T47D (cell line): ENCODE measurements at places on chromosomes 6 and 20.

GRCh38 chr6:18693881-18694280, 306.7 kb downstream of the RNF144B start:
- DNase-seq: no peak

DNA sequence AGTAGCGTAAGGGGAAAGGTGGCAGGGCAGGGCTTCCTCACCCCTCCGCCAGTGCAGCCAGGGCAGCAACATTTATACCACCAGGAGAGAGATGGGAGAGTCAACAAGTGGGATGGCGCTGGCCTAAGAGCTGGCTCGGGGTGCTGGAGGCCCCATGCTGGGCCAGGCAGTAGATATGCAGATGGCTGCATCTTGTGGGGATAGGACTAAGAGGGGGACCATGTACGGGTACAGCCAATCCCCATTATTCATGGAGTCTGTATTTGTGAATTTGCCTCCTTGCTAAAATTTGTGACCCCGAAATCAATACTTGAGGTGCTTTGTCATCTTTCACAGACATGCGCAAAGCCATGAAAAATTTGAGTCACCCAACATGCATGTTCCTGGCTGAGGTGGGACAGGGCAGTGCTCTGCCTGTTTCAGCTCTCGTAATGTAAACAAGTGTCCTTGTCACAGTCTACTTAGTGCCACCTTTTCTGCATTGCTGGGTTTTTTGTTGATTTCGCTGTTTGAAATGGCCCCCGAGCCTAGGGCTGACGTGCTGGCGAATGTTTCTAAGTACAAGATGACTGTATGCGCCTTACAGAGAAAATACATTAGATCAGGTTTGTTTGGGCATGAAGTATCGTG, 27.5 kb upstream of the TAF8 start:
- DNase-seq: no peak

DNA sequence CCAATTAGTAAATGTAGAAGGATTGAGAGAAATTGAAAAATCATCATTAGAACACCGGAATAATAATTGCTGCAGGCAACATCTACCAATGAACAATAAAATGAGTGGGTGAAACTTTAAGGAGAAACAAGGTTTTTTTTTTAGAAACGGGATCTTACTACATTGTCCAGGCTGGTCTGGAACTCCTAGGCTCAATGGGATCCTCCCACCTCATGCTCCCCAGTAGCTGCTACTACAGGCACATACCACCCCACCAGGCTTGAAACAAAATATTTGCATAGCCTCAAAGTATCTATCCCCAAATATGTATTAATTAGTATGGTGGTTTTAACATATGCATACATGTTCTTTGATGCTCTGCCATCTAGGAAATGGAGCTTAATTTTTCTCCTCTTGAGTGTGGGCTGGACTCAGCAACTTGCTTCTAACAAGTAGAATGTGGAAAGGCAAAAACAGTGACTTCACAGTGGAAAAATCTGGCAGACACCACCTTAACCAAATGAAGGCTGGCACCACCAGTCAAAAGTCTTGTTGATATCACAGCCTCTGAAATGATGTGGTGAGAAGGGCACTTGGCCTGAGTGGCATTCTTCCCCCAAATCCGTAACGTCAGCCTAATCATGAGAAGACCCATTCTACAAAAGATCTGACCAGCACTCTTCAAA, 12.1 kb downstream of the NRSN2 start:
- no peak for DNase-seq

GRCh38 chr6:39812853-39813533, 20.8 kb downstream of the DAAM2 start:
- peak; percentile 33 for DNase-seq

DNA sequence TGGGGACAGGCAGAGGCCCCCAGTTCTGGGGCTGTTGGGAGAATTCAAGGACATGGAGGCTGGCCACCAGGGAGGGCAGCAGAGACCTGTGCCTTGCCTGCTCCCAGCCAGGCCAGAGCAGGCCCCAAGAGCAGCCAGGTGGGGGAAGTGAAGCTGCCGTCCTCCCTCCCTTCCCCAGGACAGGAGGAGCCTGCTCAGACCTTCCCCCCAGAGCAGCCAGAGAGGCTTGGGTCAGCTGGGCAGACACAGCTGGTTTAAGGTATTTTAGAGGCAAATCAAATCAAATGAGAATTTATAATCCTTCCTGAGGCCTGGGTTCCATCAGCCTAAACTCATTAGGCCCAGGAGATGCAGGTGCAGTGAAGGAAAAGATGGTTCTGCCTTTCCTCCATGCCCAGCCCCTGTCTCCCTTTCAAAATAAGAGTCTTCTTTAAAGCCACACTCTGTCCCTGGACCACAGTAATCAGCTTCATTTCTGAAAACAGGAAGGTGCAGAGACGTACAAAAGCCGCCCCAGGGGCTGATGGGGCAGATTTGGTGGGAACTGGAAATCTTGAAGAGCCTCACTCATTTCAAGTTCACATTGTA, 21.7 kb downstream of the BMP7 start:
- no peak for DNase-seq

DNA sequence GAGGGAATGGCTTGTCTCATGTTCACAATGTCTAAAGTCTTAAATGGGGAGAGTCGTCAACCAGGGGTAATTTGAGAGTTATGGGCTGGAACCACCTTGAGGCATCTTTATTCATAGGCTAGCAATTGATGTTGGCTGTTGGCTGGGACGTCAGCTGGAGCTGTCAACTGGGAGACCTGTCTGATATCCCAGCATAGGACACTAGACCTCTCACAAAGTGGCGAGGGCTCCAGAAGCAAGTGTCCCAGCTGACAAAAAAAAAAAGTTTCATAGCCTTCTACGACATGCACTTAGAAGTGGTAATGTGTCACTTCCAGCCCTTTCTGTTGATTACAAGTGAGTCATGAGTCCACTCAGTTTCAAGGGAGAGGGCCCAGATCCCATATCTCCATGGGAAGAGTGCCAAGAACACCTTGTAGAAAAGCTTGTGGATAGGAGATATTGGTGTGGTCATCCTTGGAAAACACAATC, 278.0 kb downstream of the ESR1 start:
- DNase-seq: no peak

DNA sequence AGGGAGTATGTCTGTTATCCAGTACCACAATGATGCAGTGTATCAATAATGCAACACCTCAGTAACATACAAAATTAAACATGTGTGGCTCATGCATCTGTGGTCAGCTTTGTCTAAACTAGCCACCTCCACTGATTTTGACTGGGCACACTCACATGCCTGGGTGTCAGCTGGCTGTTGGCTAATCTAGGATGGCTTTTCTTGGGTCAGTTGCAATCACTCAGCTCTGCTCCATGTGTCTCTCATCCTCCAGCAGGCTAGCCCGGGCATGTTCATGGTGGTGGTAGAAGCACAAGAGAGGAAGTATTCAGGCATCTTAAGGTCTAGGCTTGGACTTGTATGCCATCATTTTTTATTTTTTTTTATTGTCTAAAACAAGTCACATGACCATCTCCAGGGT, 59.3 kb upstream of the JAG1 start:
- DNase-seq: no peak

- no peak for DNase-seq
These were observed 1.2 kb downstream of the OGFR start for GRCh38 chr20:62805711-62806382.

DNA sequence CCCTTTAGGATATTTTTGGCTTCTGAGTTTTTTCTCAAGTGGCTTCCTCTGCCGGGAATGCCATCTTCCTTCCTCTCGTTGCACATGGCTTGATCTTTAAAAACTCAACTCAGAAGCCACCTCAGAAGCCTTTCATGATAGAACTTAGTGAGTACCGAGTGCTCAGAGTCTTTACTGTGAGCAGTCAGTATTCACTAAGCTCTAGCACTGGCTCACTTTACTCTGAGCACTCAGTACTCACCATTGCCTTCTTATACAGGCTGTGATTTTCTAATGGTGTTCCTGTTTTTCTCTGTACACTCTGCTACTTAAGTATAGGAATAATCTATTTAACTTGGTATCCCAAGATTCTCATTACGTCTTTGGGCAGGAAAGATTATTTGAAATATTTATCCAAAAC, 116.2 kb downstream of the PFDN4 start:
- DNase-seq: no peak

- DNase-seq: no peak
These were observed 244.9 kb downstream of the HIVEP2 start for GRCh38 chr6:142700032-142700431.

DNA sequence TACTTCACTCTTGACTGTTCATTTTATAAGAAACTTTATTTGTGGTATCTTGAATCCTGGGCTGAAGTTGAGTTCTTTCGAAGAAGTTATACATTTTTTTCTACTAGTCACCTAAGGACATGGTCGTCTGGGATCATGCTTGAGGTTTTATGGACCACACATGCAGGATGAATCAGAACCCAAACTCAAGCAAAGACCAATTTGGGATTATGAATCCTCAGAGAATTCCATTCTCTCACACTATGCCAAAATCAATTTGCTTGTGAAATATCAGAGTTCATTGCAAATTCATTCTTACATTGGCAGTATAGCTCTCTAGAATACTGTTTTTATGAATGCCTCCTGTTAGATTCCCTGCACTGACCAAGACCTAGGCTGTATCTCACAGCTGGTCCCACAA, 114.3 kb upstream of the HDAC2 start:
- DNase-seq: no peak

- no peak for DNase-seq
These were observed 358.3 kb upstream of the SULF2 start for GRCh38 chr20:48143435-48144081.

DNA sequence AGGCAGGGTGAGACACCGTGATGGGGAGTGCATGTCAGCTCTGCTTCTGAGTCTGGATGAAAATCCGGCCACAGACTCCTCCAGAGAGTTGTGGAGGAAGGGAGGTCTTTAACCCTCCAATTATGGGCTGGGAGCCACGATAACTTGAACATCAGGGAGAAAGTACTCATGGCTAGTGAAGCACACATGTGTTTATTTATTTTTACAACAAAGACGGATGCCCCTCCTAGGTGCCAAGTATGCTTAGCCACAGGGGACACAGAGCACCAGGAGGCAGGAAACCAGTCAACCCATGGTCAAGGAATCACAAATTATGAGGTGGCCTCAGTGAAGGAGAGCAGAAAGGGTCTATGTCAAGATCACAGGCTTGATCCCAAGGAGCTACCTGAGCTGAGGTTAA, 54.1 kb downstream of the ZNF217 start:
- no peak for DNase-seq

DNA sequence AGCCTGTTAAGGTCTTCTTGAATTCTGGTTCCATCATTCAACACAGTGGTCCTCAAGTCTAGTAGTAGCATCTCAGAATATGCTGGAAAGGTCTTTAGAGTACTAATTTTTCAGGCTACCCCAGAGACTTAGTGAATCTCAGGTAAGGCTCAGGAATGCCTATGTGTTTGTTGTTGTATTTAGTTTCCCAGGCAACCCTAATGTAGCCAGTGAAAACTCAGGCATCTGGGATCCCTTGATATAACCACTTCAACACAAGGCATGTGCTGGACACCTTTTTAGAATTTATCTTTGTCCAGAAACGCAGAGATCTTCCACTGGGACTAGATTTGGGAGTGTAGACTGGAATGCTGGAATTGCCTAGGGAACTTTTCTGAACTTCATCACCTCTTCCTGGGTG, 597.9 kb upstream of the FLRT3 start:
- no peak for DNase-seq

- peak; percentile 40 for DNase-seq
These were observed 138.5 kb upstream of the UST start for GRCh38 chr6:148608199-148608951.

- no peak for DNase-seq
These were observed 2.0 kb downstream of the FOXQ1 start for GRCh38 chr6:1313767-1314503.

DNA sequence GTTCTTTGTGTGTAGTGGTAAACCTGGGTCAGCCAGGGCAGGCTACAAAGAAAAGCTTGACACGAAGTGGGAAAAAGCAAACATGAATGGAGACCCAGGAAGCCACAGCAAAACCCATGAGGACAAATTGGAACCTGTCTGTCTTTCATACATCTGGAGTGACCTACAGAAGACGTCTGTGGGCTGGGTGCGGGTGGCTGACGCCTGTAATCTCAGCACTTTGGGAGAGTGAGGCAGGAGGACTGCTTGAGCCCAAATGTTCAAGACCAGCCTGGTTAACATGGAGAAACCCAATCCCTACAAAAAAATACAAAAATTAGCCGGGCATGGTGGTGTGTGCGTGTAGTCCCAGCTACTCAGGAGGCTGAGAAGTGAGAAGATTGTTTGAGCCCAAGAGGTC, 114.8 kb downstream of the PRND start:
- no peak for DNase-seq

DNA sequence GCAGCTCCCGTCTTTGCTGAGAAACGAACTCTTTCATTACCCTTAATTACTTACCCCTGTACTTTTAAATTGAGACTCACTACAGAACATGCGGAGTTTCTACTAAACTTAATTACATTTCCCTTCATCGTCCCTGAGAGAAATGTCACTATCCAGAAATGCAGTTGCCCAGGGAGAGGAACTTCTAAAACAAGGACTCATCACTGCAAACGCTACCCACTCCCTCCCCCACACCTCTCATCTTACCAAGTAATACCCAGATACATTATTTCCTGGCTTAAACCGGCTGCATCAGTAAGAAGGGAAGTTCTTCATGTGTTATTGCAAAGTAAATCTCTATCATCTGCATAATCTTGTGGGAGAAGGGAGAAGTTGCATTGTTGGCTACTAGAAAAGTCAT, 138.3 kb downstream of the IPCEF1 start:
- no peak for DNase-seq

- no peak for DNase-seq
These were observed 66.7 kb downstream of the SMOC2 start for GRCh38 chr6:168507730-168508129.

DNA sequence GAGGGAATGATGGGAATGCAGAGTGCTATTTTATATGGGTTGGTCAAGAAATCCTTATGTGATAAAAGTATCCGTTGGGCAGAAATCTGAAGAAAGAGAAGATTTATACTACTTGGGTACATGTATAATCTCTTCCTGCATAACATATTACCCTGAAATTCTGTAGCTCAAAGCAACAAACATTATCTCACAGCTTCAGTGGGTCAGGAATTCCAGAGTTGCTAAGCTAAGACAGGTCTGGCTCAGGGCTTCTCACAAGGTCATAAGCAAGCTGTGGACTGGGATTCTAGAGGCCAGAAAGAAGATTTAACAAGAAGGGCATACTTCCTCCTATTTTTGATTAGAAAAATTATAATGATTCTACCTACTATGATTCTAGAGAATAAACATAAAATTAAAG, 172.5 kb upstream of the THEMIS start:
- DNase-seq: no peak

DNA sequence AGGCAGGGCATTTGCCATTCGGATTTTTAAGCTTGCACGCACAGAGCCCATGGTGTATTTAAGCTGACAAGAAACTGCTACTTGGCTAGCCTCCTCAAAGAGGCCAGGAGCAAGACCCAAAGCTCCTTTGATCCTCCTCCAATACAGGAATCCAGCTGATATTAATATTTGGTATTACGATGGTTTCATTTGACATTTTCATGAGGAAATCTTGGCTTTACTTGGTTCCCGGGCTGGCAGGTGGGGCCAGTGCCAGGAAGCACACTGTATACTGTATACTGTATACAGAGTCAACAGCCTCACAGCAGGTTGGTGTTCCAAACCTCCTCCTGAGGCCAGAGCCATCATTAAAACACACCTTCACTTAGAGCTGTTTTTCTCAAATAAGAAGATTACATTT, 138.2 kb upstream of the ARMC2 start:
- DNase-seq: peak; percentile 32
